Colonic mucosa (tissue), 4 donors: ENCODE measurements at places on chromosomes 3 and 15.

- DNase-seq = no peak
These were observed 141.6 kb downstream of the THRB start for GRCh38 chr3:24352893-24353553.

- no peak for DNase-seq
These were observed 18.8 kb downstream of the SHF start for GRCh38 chr15:45168751-45169551.

GRCh38 chr15:46471096-46471495 is 836.3 kb downstream of the SQOR start:
- DNase-seq = no peak

GRCh38 chr3:38368238-38368637 is 21.7 kb downstream of the XYLB start:
- no peak for DNase-seq

DNA sequence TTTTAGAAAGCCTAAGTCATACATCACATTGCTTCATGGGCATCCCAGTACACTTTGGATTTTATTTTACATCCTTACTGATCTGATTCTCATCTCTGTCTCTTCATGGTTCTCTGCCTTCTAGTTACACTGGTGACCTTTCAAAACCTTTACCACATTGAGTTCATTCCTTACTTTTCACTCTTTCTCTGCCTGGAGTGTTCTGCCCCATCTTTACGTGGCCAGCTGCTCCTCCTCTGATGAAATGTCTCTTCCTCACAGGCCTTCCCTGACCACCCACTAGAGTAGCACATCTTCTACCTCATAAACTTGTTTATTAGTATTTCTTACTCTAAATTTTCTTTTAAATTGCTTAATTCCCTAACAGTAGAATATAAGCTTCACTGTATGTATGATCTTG is 17.7 kb downstream of the CTNNB1 start:
- DNase-seq = no peak

GRCh38 chr15:70480196-70480856 is 283.0 kb downstream of the UACA start:
- DNase-seq = no peak

DNA sequence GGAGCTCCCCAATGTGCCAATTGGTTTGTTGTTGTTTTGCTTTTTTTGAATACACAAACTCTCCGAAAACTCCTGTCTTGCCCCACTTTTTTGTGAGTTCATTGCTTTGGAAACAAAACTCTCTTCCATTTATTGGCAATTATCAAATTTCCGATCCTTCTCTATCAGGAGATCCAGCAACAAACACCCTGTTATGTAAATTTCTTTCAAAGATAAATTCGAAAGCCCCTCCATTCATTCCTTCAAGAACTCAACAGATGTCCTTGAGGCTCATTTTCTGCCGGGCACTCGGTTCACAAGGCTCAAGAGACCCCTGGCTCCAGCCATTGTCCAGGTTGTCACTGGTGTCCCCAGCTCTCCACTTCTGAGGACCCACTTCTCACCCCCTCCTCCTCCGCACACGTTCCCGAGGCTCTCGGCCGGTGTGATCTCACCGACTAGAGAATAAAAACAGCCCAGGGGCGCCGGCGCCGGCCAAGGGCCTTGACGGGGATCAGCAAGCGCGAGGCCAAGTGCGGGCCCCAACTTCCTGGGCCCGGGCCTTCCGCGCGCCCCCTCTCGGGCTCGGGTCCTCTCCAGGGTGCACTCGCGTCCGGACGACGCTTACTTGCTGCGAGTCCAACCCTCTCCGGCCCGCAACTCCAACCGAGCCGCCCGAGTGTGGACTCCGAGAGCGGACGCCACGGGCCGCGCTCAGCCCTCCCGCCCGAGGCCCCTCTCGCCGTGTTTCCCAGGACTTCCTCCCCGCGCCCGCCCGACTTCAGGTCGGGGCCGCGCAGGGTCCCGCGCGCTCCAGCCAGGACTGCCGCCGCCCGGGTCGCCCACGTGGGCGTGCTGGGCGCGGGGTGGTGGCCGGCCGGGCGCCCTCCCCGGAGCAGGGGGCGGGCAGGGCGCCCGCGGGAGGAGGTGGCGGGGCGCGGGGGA is 533 bp upstream of the SMAD3 start:
- peak; percentile 70 for DNase-seq

DNA sequence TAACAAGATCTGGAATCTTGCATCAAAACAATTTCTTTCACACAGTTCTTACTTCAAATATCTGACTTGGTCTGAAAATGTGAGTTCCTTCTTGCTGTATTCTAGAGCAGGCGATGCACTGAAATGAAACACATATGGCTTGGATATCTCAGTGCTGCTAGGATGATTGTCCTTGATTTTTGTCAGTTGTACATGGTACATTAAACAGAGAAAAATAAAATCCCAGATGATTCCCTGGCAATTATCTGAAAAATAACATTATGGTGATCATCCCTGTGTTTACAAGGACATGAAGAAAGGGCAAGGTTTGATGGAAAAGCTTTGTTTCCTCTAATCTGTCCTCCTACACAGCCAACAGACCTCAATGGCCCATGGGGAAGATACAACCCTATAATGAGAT is 10.6 kb downstream of the LMCD1 start:
- no peak for DNase-seq

DNA sequence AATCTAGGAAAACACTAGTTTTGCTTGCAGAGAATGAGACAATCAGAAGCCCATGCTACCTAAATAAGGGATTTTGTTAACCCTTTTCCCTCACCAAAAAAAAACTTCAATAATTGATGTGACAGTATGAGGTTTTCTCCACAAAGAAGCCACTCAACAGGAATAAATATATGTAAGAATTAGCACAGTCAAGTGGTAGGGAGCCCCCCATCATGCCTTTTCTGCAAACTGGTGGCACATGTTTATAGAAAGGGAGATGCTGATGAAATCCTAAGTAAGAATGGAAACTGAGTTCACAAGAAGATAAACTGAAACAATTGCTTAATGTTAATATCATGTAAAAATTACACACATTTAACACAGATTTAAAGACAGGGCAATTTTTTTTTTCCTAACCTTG is 51.0 kb downstream of the PHC3 start:
- no peak for DNase-seq

DNA sequence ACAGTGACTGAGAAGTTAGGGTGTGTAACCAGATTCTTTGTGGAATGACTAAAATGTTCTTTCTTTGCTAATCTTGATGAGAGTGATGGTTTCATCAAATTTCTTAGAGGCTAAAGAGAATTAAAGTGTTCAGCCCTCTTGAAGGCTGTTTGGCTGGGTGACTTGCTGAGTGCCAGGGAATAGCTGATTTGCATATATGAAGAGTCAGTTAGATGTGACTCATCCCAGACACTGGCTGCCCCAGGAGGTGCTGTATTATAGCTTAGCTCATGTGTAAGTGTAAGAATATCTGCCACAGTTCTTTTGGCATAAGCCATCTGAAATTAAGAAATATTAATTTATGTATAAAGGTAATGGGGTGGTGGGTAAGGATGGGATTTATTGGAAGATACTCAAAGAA is 535.1 kb downstream of the NLGN1 start:
- no peak for DNase-seq

DNA sequence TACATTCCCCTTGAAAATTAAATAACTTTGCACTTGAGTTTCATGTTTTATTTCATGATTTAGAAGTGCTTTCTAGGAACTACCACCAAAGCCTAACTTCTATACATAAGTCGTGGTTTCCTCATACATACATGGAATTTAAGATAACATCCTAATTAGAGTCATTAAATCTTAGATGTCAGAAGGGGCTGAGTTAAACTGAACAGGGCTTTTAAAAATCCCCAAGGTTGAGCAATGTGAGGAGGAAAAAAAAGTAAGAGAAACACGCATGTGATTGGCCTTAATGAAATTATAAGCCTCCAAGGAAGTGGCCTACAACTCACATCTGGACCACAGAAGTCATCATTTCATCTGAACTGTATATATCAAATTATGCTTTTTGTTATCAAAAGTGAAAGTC is 303.1 kb upstream of the SEMA6D start:
- DNase-seq = no peak

- DNase-seq = no peak
These were observed 56.4 kb downstream of the EFHB start for GRCh38 chr3:19877656-19878055.

DNA sequence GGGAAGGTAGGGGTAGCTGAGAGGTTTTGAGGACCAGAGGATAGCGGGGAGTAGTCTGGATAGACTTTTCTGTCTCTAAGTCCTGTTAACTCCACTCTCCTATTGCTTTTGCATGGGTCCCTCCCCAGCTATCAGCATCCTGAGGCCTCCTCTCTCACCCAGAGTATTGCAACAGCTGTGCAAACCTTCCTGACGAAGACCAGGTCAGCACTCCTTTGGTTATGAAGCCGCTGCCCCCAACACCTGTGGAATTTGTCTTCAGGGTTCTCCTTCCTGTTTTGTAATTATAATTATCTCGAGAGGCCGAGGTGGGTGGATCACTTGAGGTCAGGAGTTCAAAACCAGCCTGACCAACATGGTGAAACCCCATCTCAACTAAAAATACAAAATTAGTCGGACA is 24.8 kb downstream of the TYRO3 start:
- DNase-seq = no peak

- no peak for DNase-seq
These were observed 33.0 kb downstream of the DENND6A start for GRCh38 chr3:57659806-57660439.
